Uterus (tissue), 4 donors: ENCODE measurements at places on chromosomes 3 and 15.

DNA sequence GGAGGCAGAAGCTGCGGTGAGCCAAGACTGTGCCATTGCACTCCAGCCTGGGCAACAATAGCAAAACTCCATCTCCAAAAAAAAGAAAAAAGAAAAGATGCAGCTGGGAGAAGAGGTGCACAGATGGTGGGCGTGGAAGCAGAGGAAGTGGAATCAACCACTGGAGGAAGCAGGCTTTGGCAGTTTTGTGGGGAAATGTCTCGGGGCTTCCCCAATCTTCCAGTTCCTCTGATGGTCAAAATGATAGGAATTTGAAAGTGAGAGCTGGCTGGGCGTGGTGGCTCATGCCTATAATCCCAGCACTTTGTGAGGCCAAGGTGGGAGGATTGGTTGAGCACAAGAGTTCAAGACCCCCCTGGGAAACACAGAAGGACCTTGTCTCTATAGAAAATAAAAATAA is 48.1 kb upstream of the SMAD3 start:
- DNase-seq = no peak

DNA sequence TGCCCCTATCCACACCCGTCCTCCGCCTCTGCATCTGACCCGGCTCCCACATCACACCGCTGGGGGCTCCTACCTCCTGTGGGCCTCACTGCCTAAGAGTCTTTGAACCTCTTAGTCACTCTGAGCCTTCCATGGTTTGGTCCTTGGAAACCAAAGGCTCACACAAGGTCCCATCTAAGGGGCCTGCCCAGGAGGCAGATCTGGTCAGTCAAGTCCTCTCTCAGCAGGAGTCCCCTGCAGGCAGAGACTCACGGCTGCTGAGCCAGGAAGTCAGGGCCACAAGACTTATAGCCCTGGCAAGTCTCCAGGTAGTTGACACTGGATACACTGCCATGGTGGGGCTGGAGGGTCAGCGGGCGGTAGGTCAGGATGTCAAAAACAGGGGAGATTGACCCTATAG is 31.2 kb upstream of the ALDH1L1 start:
- no peak for DNase-seq

DNA sequence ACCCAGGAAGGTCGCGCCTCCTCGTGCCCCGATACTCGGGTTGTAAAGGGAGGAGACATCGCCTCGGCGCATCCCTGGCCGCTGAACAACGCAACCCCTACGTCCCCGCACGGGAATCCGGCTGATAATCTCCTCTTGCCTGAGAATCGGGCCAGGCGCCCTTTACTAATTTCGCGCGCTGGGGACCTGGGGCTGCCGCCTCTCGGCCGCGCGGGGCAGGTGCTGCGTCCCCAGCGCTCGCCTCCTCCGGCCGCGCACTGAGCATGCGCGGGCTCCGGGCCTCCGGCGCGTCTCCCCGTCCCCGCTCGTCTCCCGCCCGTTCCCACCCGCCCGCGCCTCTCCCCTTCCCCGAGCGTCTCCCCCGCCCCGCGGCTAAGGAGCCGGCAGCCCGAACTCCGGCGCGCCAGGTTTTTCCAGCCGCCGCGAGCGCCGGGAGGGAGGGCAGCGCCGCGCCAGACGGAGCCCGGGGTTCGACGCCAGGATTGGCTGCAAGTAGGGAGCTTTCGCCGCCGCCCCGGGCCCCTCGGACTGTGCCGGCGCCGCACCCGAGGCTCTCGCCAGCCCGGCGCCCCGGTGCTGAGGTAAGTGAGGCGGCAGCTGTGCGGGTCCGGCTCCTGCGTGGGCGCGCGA is at the start of gene CNTN4:
Gene CNTN4 (plus strand): TSS at position 469 of the 630 bp plus-strand sequence.
- peak; percentile 63 for DNase-seq

DNA sequence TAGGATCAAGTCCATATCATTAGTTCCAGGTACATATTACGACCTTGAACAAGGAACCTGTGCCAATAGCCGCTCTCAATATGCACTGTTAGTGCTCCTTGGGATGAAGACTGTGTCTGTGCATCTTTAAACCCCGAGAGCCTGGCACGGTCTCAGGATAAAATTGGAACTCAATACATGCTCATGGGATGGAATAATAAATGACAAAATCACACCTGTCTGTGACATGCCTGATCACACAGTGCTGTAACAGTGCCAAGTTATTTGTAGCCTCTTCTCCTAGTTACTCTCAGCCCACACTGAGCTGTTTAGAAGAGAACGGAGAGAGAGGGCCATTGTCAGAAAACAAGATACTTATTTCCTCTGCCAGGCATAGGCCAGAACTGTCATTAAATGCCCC is 82.2 kb downstream of the SSR3 start:
- DNase-seq = no peak
